Activated CD8-positive, alpha-beta T cell treated with anti-CD3 and anti-CD28 coated beads for 36 hours (primary cell): ENCODE measurements at places on chromosomes 6 and 20. TPM values are rescaled to one million over a fixed set of nuclear protein-coding genes. Genes with fewer than 3 reads are reported as not detected.

- H3K27me3 ChIP-seq = no peaks in the 10 kb centered on the region
- DNase-seq = no peak
- no peaks in the 10 kb centered on the region for H3K4me1 ChIP-seq
- H3K36me3 ChIP-seq = peaks cover 28% of the 10 kb centered on the region
- no peak overlapping the region for H3K27ac ChIP-seq
These were observed 27.3 kb downstream of the MED23 start for GRCh38 chr6:131600716-131601115.

PSORS1C1 gene
- not detected for total RNA-seq

DNA sequence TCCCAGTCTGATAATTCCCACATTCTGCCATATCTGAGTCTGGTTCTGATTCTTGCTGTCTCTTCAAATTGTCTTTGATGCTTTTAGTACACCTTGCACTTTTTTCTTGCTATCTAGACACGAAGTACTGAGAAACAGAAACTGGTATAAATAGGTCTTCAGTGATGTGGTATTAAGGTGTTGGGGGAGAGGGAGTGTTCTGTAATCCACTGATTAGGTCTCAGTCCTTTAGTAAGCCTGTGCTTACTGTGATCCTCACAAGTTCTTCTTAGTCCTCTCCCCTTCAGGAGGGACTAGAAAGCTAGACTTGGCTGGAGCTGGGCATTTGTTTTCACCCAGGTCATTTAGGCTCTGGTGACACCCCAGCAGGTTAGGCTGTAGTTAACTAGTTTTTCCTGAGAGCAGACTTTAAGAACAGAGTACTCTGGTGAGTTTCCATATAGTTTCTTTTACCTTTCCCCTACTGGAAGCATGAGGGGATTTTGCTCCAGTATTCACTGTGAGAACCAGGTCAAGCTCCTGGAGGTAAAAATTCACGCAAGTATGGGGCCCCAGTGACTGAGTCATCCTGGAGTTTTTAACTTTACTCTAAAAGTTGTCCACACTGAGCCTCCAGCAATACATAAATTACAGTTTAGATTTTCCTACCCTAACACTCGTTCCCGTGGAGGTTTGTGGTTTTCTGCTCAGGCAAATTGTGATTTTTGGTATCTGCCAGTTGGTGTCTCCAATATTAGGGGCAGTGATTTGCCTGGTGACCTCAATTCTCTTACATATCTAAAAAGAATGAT, 154.6 kb downstream of the CDKAL1 start:
- H3K4me1 ChIP-seq = peaks cover 38% of the 10 kb centered on the region
- H3K36me3 ChIP-seq = peaks cover 6% of the 10 kb centered on the region
- no peaks in the 10 kb centered on the region for H3K27me3 ChIP-seq

SAPCD1 gene
- total RNA-seq = 13.6 TPM

FABP7 gene
- not detected for total RNA-seq

DNA sequence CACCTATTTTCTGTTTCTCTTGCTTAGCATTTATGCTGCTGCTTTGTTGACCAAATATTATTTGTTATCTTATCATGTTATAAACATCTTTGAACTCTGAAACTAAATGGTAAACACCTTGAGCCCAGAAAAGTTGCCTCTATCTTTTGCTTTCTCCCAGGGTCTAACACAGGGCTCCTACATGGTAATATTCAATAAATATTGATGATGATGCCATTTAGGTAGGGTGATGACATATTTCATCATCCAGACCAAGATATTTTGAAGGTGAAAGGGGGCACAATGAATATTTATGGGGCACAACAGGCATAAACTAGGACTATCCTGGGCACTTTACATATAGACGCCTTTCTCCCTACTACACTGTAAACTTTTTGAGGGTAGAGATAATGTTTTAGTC, 11.6 kb upstream of the ENPP4 start:
- H3K36me3 ChIP-seq = peaks cover 35% of the 10 kb centered on the region
- peaks cover 26% of the 10 kb centered on the region for H3K4me1 ChIP-seq
- no peak for DNase-seq

DNA sequence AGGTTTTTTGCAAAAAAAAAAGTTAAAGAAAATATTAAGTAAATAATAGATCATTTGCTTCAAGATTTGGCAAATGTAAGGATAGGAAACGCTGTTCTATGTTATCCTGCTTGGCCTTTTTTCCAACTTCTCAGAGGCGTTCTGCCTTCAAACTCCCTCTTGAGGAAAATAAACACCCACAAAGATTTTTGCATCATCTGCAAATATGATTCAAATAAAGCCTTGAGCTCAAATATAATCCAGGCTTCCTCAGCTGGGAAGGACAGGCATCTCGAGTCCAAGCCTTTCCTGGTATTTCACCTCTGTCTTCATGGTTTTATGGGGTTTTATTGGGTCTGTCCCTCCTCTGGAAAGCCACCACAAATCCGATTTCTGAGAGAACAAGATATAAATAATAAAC, 67.7 kb upstream of the PTPN1 start:
- H3K36me3 ChIP-seq = no peaks in the 10 kb centered on the region
- DNase-seq = no peak
- H3K4me1 ChIP-seq = peaks cover 14% of the 10 kb centered on the region
- no peak overlapping the region for H3K4me3 ChIP-seq
- H3K27ac ChIP-seq = no peak overlapping the region

- no peak overlapping the region for H3K27ac ChIP-seq
- peaks cover 2% of the 10 kb centered on the region for H3K27me3 ChIP-seq
- H3K4me1 ChIP-seq = no peaks in the 10 kb centered on the region
- H3K4me3 ChIP-seq = no peak overlapping the region
These were observed 237.9 kb downstream of the LRFN2 start for GRCh38 chr6:40349123-40349900.

SIRPB1 gene
- total RNA-seq = 0.83 TPM

GRCh38 chr6:87822011-87822410, 120.0 kb upstream of the AKIRIN2 start:
- DNase-seq = no peak
- H3K27me3 ChIP-seq = peaks cover 2% of the 10 kb centered on the region
- H3K36me3 ChIP-seq = no peaks in the 10 kb centered on the region
- peaks cover 7% of the 10 kb centered on the region for H3K4me1 ChIP-seq

- H3K27me3 ChIP-seq = peaks cover 14% of the 10 kb centered on the region
- peaks cover 4% of the 10 kb centered on the region for H3K4me1 ChIP-seq
- H3K27ac ChIP-seq = no peak overlapping the region
- H3K36me3 ChIP-seq = no peaks in the 10 kb centered on the region
- no peak for DNase-seq
- no peak overlapping the region for H3K4me3 ChIP-seq
These were observed 49.2 kb upstream of the IL17A start for GRCh38 chr6:52136934-52137467.

SLC17A3 gene
- not detected for total RNA-seq

DNA sequence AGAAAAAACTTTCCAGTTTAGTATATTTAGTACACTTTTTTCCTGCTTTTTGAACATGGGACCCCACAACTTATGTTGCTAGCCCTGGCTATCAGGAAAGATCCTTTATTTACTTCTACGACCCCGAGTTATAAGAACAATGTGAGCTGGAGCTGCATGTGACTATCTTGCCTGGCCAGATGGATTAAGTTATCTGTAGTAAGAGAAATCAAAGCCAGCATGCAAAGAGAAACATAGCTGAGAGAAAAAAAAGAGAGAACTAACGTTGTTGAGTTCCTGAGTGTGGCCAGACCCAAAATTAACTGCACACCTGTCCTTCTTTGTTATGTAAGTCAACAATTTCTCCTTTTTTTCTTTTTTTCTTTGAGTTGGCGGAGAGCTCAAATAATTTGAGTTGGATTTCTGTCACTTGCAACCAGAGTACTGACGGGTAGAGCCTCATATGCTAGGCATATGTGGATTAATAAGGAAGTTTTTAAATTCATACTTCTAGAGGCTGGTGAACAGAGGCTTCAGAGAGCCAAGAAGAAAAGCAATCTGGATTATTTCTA, 219.5 kb downstream of the HACE1 start:
- no peak for DNase-seq
- H3K27me3 ChIP-seq = no peaks in the 10 kb centered on the region
- no peak overlapping the region for H3K27ac ChIP-seq

PERP gene
- 3.7 TPM for total RNA-seq

DNA sequence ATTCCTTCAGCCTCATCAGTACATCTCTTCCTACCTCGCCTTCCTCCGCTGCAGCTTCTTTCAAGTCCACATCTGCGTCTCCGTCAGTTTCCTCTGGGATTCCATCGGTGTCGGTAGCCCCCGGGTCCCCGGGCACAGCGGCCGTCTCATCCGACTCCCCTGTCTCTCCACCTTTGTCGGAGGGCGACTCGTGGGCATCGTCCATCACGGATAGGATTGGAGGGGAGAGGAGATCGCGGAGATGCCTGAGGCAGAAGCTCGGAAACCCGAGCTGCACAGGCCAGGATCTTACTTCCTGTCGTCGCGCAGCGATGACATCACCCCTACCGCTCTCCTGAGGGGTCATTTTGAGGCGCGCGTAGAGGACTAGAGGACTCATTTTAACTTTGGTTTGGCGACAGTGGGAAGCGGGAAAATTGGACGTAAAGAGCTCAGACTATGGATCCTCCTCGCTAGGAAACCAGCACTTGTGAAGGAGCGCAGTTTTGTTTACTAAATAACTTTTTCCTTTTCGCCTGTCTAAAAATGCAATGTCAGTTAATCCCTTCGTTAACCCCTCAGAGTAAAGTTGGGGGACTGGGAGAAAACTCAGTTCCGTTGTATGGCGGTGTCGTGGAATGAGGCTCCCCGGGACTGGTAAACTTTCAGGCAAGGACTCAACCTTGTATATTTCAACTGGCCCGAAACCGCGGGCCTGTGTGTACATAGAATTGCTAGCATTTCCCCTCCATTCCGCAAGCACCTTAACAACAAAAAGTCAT, at the start of gene TAF11:
TSS of gene TAF11 (minus strand) at position 290 of the 761 bp plus-strand sequence. CDS start at position 205, 85 bp downstream.
- no peaks in the 10 kb centered on the region for H3K27me3 ChIP-seq
- peak; percentile 96 for DNase-seq
- peak within 1 kb of the TSS; percentile 99 for H3K27ac ChIP-seq
- H3K4me3 ChIP-seq = peak within 1 kb of the TSS; percentile 100

CTAGE9 gene
- not detected for total RNA-seq

DNA sequence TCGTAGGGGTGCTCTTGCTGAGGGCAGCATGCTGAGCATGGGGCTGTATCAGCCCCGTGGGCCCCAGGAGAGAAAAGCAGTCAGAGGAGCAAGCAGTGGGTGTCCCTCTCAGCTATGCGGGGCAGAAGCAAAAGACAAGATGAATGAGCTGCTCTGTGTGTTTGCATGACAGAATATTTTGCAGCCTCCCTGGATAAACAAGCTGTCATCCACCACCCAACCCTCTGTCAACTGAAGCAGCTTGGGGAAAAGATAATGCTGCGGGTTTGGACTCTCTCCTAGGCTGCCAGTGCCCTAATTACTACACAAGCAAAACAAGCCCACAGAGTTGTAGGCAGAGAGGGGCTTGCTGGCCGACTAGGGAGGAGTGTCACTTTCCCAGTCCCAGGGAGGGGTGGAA, 82.3 kb upstream of the PTPRT start:
- H3K4me3 ChIP-seq = no peak overlapping the region
- DNase-seq = no peak
- peaks cover 12% of the 10 kb centered on the region for H3K27me3 ChIP-seq

LY6G6F gene
- not detected for total RNA-seq
